ENCODE measurements at places on chromosomes 12 and 14. TPM values are rescaled to one million over a fixed set of nuclear protein-coding genes. Genes with fewer than 3 reads are reported as not detected.

Gene DPF3
- polyA plus RNA-seq, result 21.2 TPM

Gene EPYC
- polyA plus RNA-seq, result not detected

Gene MUCL1
- not detected for polyA plus RNA-seq

Gene WNT1
- not detected for polyA plus RNA-seq

Gene RBP5
- polyA plus RNA-seq, result 0.94 TPM

Gene ST8SIA1
- polyA plus RNA-seq, result 0.75 TPM

Gene SLC16A7
- 18.4 TPM for polyA plus RNA-seq

Gene CCER1
- polyA plus RNA-seq, result not detected

Gene KRT77
- polyA plus RNA-seq, result not detected

Gene TGFB3
- 8.6 TPM for polyA plus RNA-seq

Gene GUCY2C
- polyA plus RNA-seq, result not detected

Gene NPAS3
- polyA plus RNA-seq, result 0.15 TPM
